ENCODE measurements at places on chromosomes 12 and 14.

GRCh38 chr12:68786929-68787328, 21.0 kb upstream of the MDM2 start:
- ATAC-seq, result peak; percentile 63

- ATAC-seq, result no peak
Measured at GRCh38 chr12:101908395-101908794, 31.0 kb downstream of the DRAM1 start.

DNA sequence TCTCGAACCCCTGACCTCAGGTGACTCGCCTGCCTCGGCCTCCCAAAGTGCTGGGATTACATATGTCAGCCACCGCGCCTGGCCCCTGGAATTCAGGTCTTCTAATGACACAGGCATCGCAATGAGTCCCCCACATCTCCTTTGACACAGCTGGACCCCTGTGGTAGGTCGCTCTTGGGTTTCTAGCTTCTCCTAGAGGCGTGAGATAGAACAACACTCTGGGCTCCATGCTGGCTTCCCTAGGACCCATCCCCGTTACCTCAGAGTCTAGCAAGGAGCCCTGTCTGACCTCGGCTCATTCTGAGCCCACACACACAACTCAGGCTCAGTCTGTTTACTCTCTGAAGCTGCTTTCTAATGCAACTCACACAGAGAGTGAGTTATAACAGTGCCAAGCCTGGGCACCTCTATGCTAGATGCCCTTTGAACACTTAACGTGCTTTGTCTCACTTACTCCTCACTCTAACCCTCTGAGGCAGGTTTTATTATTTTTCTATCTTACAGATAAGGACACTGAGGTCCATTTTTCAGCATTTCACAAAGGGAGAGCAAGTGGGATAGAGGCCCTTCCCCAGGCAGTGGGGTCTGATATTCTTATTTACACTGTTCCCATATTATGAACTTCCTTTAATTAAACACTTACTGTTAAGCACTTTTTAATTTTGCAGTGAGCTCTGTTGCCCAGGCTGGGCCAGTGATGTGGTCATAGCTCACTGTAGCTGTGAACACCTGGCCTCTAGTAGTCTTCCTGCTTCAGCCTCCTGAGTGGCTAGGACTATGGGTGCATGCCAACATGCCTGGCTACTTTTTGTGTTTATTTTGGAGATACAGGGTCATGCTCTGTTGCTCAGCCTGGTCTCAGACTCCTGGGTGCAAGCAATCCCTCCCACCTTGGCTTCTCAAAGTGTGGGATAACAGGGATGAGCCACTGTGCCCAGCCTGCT, 40.6 kb upstream of the RBM19 start:
- ATAC-seq, result no peak

DNA sequence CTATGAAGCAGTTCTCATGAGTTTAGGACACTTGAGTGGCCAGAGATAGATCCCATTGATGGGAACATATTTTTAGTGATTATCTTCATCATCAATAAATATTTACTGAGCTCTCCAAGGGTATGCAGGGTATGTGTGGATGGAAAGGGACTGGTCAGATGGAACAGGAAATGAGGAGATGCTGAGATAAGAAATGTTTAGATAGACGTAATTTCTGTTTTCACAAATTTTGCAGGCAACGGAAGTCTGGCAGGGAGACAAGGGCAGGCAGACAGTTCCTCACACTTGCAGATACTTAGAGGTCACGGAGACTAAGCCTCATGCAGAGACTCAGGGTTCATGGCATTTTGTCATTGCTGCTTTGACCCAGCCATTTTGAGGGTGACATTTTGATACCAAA, 24.3 kb downstream of the BCL2L14 start:
- ATAC-seq, result no peak

GRCh38 chr12:47237751-47238211, 158.0 kb upstream of the AMIGO2 start:
- no peak for ATAC-seq

DNA sequence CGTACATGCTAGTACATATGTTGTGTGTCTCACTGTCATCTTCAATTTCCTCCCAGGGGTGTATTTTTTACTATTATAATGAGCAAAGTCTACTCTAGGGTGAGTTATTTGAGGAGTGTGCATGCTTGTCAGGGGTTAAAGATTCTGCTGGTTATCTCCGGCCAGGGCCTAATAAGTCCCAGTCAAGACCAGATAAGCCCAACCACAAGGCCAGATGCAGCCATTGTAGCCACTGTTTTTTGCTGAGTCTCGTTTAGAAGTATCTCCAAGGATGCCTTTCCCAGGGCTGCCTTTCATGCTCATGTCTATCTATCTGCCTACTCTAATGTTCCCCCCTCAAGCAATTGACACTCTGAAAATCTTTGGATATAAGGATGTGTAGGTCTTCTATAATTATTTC, 300.5 kb downstream of the IPO8 start:
- ATAC-seq, result no peak

- peak; percentile 17 for ATAC-seq
Measured at GRCh38 chr12:79546466-79547043, 144.2 kb downstream of the PAWR start.

DNA sequence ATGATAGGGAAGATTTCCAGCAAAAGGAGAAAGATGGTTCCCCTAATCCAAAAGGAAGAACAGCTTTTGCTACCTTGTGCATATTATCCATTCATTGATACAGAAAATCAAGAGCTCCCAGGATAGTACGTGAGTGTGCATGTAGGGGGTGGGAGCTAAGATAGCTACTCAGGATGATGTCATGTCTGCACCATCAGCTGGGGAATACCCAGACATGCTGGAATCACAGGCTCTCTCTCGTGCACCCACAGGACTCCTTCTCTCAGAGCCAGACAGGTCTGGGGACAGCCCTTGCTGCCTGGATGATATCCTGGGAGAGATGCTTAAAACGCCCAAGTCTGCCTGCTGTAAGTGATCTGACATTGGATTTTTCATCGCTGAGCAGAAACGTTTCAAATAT, 38.9 kb downstream of the FOXN3 start:
- ATAC-seq, result peak; percentile 56

- ATAC-seq, result no peak
Measured at GRCh38 chr14:96978525-96979272, 181.5 kb downstream of the VRK1 start.

DNA sequence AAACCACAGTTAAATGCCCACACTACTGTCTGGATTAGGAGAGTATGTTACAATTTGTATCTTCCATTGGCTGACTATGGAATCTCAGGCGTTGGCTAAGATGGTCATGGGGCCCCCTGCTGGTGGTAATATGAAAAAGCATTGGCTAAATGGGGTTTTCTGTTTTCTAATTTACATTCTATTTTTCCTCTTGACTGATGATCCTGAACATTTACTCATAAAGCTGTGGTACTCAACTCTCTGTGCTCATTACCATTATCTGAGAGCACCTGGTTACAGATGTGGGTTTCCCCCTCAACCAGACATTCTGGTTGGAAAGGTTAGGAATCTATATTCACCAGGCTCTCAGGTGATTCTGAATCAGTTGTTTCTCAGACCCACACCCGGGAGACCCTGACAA, 64.8 kb downstream of the WSCD2 start:
- no peak for ATAC-seq

DNA sequence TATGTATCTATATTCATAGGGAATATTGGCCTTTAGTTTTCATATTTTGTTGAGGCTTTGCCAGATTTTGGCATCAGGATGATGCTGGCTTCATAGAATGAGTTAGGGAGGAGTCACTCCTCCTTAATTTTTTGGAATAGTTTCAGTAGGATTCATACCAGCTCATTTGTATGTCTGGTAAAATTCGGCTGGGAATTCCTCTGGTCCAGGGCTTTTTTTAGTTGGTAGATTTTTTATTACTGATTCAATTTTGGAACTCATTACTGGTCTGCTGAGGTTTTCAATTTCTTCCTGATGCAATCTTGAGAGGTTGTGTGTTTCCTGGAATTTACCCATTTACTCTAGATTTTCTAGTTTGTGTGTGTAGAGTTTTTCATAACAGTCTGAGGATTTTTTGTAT, 175.2 kb downstream of the EPS8 start:
- ATAC-seq, result no peak

DNA sequence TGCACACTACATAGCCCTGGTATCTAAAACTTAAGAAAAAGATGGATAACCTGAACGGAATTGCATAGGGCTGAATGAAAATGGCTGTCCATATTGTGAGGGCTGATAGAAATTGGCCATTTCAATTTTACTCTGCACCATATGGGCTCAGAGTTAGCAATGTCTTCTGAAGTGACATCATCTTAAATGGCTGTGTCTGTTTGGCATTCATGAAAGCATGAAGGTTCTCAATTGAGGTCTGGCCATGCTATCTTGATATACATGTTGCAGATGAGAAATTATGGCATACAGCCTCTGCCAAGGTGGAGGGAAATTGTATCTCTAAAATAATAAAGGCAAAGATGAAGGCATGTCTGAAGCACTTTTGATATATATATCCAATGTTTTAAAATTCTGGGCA, 226.0 kb upstream of the PDE3A start:
- peak; percentile 87 for ATAC-seq

DNA sequence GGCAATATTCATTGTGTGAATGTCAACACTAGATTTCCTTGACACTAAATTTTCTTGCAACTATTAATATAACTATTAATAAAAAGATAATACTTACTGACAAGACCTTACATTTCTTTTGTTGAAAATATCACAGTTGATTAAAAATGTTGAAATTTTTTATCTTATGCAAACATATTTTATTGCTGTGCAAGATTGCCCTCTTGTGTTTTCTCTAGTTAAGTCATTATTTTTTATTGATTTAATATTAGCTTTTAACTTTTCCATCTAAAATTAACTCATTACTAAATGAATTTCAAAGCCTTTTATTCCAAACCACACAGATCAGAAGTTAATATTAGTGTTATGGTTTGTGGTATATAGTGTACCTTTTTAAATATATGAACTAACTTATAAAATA, 11.7 kb upstream of the NAA30 start:
- no peak for ATAC-seq

DNA sequence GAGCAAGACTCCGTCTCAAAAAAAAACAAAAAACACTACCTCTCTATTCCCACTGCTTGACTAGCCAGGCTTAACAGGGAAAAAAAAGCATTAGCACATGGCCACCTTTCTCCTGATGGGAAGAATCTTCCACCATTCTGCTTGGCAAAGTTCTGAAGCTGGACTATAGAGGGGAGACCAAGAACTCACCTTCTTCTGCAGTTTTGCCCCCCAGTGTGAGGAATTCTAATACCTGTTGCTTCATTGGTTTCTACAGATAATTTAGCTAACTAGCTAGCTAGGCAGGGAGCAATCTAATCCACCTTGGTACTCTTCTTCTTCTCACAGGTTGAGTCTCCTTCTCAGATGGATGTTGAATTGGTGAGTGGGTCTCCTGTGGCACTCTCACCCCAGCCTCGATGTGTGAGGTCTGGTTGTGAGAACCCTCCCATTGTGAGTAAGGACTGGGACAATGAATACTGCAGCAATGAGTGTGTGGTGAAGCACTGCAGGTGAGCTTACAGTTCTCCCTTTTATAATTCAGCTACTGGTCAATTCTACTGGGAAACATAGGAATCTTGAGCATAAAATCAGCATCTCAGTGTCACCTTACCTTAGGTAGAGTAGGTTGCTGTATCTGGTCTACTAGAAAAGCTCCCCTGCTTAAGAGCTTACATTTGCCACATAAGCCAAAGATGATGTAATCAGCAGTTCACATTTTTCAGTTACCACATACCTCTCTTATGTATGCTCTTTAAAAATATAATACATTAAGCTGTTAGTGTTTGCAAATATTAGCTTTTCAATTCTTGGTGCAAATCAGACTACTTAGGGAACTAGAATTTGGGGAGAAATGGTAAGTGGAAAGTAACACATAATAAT, 16.0 kb downstream of the METTL3 start:
- ATAC-seq, result peak; percentile 21

- ATAC-seq, result peak; percentile 4
Measured at GRCh38 chr14:60632777-60633176, 16.5 kb downstream of the SIX1 start.

Measured in SK-N-SH treated with all-trans-retinoic acid at 6 μM for 48 hours (cell line).